RWPE1 (cell line): ENCODE measurements at places on chromosomes 1 and 21.

DNA sequence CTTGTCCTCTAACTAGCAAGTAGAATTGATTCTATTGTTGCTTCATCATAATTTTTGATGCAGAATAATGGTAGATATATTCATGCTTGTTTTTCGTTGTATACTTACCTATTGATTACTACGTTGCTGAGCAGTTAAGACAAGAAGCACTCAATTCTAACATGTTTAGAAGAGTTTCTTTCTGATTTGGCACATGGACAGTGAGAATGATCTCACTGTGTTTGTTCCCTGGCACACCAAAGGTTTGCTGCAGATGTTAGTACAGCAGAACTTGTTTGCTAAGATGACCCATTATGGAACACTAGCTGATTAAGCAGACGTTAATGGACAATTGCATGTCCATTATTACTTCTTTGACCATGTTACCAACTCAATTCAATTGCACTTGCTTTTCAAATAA lies 184.7 kb upstream of the SGIP1 start:
- no peak for DNase-seq

DNA sequence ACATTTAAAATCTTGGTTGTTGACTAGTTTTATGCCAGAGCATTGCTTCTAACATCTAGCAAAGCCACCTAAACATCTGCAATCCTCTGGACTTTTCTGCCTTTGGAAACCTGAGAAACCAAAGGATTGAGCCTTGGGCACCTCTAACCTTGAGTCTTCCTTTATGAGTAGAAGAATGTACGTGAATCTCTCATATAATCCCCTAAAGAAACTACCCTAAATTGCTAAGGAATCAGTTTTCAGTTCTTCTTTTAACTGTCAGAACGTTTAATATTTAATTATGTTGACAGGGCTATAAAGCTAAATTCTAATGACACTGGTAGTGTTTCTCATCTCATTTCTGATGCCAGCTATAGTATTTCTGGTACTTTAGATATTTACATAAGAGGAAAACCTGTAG lies 997.3 kb downstream of the AMY1C start:
- no peak for DNase-seq

- DNase-seq: no peak
These were observed 548.2 kb upstream of the ADGRL4 start for GRCh38 chr1:79554688-79555087.

GRCh38 chr1:116690396-116690848 lies 22.9 kb upstream of the IGSF3 start:
- DNase-seq: no peak

- no peak for DNase-seq
These were observed 73.3 kb downstream of the TNFSF18 start for GRCh38 chr1:172977296-172978017.

GRCh38 chr21:38134084-38134873 lies 122.5 kb upstream of the KCNJ15 start:
- DNase-seq: no peak

GRCh38 chr1:19756480-19756879 lies 43.2 kb downstream of the TMCO4 start:
- no peak for DNase-seq

- DNase-seq: no peak
These were observed 226.4 kb downstream of the DSCAM start for GRCh38 chr21:40620386-40621145.

DNA sequence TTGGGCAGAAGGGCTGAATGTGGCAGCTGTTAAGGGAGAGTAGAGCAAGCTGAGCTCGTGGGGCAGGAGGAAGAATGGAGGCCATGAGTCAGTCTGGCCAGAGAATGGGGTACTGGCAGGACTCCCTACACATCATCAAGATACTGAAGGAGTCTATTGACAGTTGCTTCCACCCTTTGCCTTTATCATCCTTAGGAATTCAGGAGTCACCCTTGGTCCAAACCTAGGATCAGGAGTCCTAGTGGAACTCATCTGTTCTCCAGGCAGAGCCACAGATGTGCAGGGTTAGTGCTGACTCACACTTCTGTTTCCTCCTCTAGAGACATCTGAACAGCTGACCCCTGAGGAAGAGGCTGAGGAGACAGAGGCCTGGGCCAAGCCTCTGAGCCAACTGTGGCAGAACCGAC lies 18.7 kb upstream of the ST3GAL3 start:
- DNase-seq: no peak

DNA sequence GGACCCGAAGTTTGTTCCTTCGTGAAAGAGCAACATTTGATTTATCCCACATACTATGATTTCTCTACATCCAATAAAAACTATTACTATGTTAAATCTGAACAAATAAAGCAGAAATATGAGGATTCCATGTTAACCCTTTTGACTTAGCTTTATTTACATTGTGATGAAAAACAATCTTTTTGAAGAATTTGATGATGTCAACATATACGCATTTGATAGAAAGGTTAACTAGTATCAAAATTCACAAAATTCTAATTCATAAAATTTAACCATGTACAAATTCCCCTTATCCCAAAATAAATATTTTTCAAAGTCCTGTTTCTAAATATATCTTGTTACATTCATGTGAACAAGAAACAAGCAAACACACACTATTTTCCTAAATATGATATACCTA lies 74.2 kb downstream of the TRIM33 start:
- no peak for DNase-seq
